ENCODE measurements at places on chromosomes 16 and 17.

DNA sequence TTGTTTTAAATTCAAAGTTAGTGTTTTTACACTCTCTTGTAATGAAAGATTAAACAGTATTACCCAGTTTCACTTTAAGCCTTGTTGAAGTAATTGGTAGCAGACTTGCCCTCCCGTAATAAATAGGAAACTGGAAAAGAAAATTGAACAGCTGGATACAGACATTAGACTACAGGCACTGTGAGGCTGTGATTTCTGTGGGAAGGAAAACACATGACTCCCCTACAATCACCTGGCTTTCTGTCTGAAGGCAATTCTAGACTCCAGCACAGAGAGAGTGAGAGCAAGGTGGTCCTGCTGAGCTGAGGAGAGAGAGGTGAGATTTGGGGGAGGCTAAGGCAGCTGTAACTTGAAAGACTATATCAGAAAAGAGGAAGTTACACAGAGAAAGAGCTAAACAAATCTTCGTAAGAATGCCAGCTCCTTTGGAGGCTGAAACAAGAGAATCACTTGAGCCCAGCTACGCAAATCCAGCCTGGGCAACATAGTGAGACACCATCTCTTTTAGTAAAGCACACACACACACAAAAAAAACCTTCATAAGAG, 57.8 kb upstream of the CDYL2 start:
- DNase-seq, result no peak

- DNase-seq, result no peak
These were observed 941.5 kb upstream of the EEF2KMT start for GRCh38 chr16:6038941-6039645.

GRCh38 chr17:45861165-45861564, 16.5 kb downstream of the SPPL2C start:
- DNase-seq, result no peak

GRCh38 chr17:45790296-45790922, 6.3 kb downstream of the CRHR1 start:
- no peak for DNase-seq

- no peak for DNase-seq
These were observed 893 bp downstream of the TRIM25 start for GRCh38 chr17:56913000-56913311.

DNA sequence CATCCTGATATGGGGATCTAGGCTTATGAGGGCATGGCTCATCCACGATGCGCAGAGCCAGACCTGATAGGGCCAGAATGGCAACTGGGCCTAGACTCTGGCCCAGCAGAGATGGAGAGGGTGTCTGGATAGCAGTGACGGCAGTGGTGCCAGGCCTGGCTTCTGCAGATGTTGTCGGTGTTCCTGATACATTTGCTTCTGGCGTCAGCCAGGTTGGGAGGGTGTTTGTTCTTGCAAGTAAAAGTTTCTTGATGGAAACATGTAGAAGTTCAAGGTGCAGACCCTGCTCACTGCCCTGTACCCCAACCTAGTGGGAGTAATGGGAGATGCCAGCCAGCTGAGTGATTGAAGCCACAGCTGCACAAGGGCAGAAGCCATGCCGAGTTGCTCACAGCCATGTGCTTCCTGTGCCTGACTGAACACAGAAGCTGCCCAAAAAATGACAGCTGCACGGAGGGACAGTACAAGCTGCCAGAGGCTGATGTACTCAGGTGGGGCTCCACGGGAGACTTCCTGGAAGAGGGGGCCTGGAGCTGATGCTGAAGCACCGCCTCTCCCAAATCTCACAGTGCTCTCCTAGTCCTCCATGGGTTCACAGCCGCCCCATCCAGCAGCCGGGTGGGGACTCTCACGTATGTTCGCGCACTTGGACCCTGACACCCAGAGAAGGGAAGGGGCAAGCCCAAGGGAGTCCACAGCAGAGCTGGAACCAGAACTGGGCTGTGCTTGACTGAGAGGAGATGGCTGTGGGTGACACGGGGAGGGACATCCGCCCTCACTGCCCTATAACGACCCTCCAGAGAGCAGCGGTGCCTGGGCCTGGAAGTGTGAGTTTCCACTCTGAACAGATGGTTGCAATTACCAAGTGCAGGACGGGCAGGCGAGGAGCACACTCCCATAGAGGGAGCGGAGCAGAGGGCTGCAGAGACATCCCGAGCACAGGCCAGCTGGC, 78.7 kb downstream of the N4BP1 start:
- no peak for DNase-seq

DNA sequence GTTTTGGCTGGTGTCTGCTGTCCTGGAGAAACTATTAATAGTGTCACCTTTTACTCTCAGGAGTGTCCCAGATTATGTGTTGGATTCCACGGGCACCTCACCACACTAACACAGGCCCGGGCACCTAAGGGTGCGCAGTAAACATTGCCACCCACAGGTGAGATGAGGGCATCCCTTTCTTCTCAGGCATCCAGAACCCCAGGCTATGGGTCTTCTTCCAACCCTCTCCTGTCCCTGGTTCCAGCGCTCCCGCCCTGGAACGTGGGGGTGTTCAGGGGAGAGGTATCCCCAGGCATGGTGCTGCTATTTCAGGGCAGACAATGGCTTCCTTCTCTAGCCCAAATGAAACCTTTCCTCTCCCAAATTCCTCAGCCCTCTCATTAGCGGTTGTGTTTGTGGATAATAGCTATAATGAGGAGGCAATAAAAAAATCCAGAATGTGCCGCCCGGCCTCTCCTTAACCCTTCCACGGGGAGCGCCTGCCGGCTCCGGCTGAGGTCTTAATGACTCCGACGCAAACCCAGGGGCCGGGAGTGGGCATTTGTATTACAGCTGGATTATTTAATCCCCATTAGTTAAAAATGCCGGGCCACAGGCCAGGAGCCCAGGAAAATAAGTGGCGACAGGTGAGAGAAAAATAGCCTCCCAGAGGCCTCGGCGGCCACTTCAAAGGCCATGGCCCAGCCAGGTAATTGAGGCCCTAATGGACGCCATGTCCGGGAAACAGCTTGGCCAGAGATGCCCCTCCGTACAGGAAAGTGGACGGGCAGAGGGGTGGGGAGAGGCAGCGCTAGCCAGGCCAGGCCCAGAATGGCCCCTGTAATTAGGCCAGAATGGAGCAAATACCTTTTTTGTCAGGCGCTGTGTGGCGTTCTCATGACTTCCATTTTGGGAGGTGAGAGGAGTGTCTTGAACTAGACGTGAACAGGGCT, 102.8 kb downstream of the IRX5 start:
- DNase-seq, result no peak

- no peak for DNase-seq
These were observed 98.2 kb downstream of the HS3ST3A1 start for GRCh38 chr17:13503526-13503925.

GRCh38 chr17:80704894-80705293, 160.3 kb downstream of the RPTOR start:
- no peak for DNase-seq

- no peak for DNase-seq
These were observed 14.4 kb downstream of the B9D1 start for GRCh38 chr17:19348081-19348650.

- no peak for DNase-seq
These were observed 27.5 kb downstream of the TVP23A start for GRCh38 chr16:10791048-10791447.

Data from aorta (tissue), 5 donors.